ENCODE measurements at places on chromosomes 13 and 19. TPM values are rescaled to one million over a fixed set of nuclear protein-coding genes. Genes with fewer than 3 reads are reported as not detected.

GRCh38 chr13:114032126-114032799 is 58.4 kb upstream of the C13orf46 start:
- no peak overlapping the region for H3K4me3 ChIP-seq
- no peak overlapping the region for H3K27ac ChIP-seq
- H3K36me3 ChIP-seq = peaks cover 2% of the 10 kb centered on the region

ZNF285 gene
- total RNA-seq = 3.9 TPM

- no peak overlapping the region for H3K27ac ChIP-seq
- no peaks in the 10 kb centered on the region for H3K27me3 ChIP-seq
- no peaks in the 10 kb centered on the region for H3K36me3 ChIP-seq
- DNase-seq = no peak
- H3K4me3 ChIP-seq = no peak overlapping the region
These were observed 728.0 kb downstream of the GPC5 start for GRCh38 chr13:92126399-92126798.

DNA sequence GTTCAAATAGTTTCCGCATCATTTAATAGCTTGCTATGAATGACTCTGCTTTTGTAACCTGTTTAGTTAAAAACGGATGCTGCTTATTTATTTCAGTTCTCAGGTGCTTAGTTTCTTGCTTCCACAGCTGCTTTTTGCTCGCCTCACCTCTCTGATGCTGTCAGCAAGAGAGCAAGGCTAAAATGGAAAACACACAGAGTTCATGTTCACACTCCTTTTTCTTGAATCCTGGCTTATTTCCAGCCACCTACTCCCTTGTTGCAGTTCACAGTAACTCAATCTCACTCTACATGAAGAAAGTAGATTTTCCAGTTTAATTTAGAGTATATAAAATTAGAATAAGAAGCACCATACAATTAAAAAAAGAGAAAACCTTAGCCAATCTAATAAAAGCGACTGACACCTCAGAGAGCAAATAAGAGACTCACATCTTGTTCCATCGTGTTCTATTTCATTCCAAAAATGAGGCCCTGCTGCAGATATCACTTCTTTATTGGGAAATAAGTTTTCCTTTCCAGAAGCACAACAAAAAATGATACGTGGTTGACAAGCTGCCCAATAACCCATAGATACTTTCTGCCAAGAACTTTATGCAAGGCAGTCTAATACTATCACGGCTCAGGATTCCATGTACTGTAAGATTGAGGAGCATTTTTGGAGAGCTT is 326.1 kb upstream of the SLITRK1 start:
- H3K4me3 ChIP-seq = no peak overlapping the region
- H3K36me3 ChIP-seq = no peaks in the 10 kb centered on the region
- no peaks in the 10 kb centered on the region for H3K27me3 ChIP-seq
- no peak overlapping the region for H3K27ac ChIP-seq
- no peaks in the 10 kb centered on the region for H3K4me1 ChIP-seq

DNA sequence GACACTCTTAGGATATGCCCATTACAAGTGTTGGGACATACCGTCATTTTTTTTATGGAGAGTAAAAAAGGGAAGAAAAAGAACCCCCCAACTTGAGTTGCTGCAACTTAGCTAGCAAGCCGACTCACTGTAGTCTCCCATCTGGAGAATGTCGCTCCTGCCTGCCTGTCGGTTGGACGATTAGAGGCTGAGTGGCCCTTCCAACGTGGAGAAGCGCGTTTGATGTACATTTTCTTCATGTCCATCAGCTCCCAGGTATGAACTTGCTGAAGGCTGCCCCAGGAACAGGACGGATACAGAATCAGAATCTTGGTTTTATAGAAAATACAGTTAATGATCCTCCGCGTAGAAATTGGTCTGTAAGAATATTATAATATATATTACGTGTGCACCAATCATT is 189.0 kb upstream of the SOX1 start:
- DNase-seq = no peak
- no peaks in the 10 kb centered on the region for H3K27me3 ChIP-seq
- no peaks in the 10 kb centered on the region for H3K36me3 ChIP-seq
- no peak overlapping the region for H3K4me3 ChIP-seq
- H3K27ac ChIP-seq = no peak overlapping the region
